ENCODE measurements at places on chromosomes 7 and 10.

DNA sequence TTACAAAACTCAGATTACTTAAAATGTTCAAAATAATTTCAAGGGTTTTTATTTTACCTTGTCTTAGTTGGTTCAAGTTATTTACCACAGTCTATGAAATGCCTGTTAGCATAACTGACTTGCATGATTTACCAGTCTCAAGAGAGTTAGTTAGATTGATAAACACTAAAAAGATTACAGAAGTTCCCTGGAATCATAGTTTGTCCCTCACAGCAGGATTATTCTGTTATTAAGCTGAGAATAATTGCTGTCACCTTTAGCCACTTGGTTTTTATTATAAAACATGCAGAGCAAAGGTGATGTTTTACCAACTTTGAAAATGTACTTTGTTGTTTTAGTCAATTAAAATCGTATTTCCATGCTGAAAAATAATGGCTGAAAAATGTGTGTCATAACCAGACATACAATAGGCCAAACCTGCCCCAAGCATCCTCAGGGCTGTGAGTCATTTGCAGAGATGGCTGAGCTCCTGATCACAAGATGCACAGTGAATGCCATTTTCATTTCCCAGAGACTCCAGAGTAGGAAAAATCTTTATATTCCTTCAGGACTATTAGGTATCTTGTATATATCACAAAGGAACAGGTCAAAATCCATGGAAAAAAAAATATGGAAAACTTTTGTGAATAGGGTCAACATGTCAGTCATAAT lies 87.8 kb upstream of the DKK1 start:
- H3K4me3 ChIP-seq = no peak overlapping the region
- H3K27ac ChIP-seq = no peak overlapping the region
- no peak for DNase-seq
- no peaks in the 10 kb centered on the region for H3K36me3 ChIP-seq
- H3K4me1 ChIP-seq = peaks cover 9% of the 10 kb centered on the region

DNA sequence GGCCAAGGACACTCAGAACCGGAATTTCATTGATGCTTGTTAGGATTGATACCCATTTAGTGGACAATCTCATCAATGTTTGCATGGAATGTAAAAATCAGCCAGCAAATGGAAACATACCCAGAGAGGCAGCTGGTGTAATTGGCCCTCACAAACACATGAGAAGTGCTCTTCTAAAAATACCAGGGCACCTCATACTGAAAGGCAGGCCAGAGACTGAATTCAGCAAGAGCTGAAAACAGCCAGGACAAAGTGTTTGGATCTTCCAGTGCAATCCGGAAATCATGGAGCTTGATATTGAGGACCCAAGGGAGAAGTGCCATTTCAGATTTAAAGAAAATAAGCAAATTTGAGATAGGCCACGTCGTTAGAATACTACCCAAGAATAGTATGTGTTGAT lies 498.6 kb downstream of the GALNT17 start:
- H3K36me3 ChIP-seq = no peaks in the 10 kb centered on the region
- no peak overlapping the region for H3K27ac ChIP-seq
- no peaks in the 10 kb centered on the region for H3K27me3 ChIP-seq
- H3K4me1 ChIP-seq = peaks cover 15% of the 10 kb centered on the region

DNA sequence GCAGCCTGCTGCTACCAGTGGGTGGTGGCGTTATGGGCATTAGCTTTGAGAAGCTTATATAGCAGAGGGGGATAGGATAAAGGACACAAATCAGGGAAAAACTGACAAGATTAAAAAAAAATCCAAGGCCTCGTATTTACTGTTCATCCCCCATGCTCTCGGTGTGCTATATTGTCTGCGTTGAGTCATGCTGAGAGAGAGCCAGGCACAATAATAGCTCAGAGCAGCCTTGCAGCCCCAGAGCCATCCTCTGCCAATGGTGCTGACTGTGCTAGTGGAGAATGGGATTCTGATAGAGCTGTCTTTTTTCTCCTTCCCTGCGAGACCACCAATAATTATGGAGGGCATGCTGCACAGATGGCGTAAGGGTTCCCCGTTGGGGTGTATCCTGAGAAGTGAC lies 51.7 kb upstream of the FZD1 start:
- no peaks in the 10 kb centered on the region for H3K4me1 ChIP-seq
- H3K36me3 ChIP-seq = no peaks in the 10 kb centered on the region
- no peaks in the 10 kb centered on the region for H3K27me3 ChIP-seq
- H3K27ac ChIP-seq = no peak overlapping the region
- H3K4me3 ChIP-seq = no peak overlapping the region
- DNase-seq = no peak

DNA sequence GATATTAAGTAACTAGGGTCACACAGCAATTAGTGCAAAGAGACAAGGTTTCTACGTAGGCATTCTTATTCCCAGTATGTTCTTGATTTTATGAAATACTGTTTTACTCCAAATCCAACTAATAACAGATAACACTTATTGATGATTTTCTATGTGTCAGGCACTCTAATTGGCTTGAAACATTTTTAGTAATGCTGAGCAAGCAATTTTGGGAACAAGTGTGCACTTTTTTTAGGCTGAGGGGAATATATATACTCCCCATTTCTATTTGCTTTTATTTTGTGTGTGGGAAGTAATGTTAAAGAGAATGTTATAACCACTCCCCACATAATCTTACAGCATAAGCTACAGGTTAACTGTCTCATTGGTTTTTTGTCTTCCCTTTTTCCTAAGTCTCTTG lies 4.2 kb upstream of the SORCS1 start:
- H3K27ac ChIP-seq = no peak overlapping the region
- peaks cover 40% of the 10 kb centered on the region for H3K27me3 ChIP-seq
- H3K4me1 ChIP-seq = no peaks in the 10 kb centered on the region
- H3K36me3 ChIP-seq = no peaks in the 10 kb centered on the region

- H3K36me3 ChIP-seq = no peaks in the 10 kb centered on the region
- no peak for DNase-seq
- H3K4me1 ChIP-seq = no peaks in the 10 kb centered on the region
- H3K27ac ChIP-seq = no peak overlapping the region
- no peak overlapping the region for H3K4me3 ChIP-seq
These were observed 74.7 kb upstream of the FZD8 start for GRCh38 chr10:35716776-35717175.

DNA sequence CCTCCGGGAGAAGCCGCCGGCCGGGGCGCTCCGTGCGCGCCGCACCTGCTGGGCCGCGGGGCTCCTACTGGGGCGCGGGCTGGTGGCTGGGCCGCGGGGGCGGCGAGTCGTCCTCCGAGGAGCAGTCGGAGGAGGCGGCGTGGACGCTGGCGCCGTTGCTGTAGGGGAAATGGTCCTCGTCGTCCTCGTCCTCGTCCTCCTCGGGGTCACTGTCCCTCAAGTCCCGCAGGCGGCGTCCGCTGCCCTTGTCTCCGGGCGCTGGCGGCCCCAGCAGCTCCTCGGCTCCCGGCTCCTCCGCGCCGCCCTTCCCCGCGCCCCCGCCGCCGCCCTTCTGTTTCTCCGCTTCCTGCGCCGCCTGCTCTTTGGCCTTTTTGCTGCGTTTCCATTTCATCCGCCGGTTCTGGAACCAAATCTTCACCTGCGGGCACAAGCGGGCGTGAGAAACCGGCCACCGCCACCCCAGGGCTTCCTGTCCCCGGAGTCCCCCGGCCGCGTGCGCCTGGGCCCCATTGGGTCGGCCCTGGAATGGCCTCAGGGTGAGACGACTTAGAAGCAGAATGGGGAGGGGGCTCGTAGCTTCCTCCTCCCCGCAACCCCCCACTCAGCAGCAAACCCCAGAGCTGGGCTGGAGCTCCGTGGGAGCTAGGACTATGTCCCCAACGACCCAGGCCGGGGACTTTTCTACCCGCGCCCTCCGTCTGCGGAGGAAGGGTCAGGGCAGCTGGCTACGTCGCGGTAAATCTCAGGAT lies 4.8 kb downstream of the MNX1 start:
- H3K36me3 ChIP-seq = no peaks in the 10 kb centered on the region
- peaks cover 5% of the 10 kb centered on the region for H3K4me1 ChIP-seq
- DNase-seq = no peak

- no peak overlapping the region for H3K27ac ChIP-seq
- H3K4me3 ChIP-seq = no peak overlapping the region
- no peaks in the 10 kb centered on the region for H3K36me3 ChIP-seq
- DNase-seq = no peak
These were observed 1.8 kb downstream of the STARD3NL start for GRCh38 chr7:38179776-38180226.

DNA sequence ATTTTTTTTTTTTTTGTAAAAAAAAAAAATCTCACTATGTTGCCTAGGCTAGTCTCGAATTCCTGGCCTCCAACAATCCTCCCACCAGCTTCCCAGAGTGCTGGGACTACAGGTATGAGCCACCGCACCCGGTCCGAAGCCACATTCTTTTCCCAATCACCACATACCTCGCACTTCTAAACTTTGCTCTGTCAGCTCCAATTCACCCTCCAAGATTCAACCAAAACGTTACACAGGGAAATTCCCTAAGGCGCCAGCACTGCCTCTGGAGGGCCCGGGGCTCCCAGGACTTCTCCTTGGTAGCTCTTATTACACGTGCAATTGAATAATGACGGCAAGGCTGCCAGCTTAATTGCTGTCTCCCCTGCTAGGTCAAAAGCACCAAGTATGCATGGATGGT lies 10.3 kb upstream of the DNAAF5 start:
- H3K4me3 ChIP-seq = no peak overlapping the region
- H3K4me1 ChIP-seq = no peaks in the 10 kb centered on the region
- H3K27me3 ChIP-seq = no peaks in the 10 kb centered on the region
- H3K27ac ChIP-seq = no peak overlapping the region
- no peak for DNase-seq

DNA sequence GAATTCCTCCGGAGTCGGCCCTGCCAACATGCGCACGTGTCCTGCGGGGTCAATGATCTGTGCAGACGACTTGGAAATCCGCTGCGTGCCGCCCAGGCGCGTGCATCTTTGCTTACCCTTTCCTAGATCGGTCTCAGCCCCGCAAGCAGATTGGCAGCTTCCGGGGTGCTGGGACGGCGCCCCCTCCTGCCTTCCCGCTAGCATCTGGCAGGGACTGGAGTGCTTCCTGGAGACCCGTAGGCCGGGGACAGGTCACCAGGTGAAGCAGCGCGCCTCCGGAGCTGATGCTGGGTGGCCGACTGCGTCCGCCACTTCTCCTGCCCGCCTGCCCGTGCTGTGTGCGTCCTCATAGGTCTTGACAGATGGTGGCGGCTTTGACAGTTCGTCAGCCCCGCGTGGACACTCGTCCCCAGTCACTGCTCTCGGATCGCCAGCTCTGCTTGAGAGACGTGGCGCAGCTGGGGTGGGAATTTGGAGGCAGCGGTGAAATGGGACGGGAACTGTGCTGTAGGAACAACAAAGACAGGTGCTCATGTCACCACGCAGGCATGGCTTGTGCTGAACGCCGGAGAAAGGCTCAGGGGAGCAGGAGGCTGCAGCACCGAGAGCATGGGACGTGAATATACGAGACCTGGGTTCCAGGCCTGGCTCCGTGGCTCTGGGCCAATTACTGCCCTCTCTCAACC lies 21.9 kb upstream of the KCNK18 start:
- H3K27me3 ChIP-seq = peaks cover 39% of the 10 kb centered on the region
- no peaks in the 10 kb centered on the region for H3K4me1 ChIP-seq
- peak overlapping the region; percentile 15 for H3K4me3 ChIP-seq

- peaks cover 2% of the 10 kb centered on the region for H3K4me1 ChIP-seq
- H3K27ac ChIP-seq = no peak overlapping the region
- H3K36me3 ChIP-seq = peaks cover 28% of the 10 kb centered on the region
- no peak for DNase-seq
- no peak overlapping the region for H3K4me3 ChIP-seq
- no peaks in the 10 kb centered on the region for H3K27me3 ChIP-seq
These were observed 3.4 kb downstream of the GET4 start for GRCh38 chr7:879706-880105.

All from RWPE2 (cell line).